ENCODE measurements at places on chromosomes 12 and 14.

DNA sequence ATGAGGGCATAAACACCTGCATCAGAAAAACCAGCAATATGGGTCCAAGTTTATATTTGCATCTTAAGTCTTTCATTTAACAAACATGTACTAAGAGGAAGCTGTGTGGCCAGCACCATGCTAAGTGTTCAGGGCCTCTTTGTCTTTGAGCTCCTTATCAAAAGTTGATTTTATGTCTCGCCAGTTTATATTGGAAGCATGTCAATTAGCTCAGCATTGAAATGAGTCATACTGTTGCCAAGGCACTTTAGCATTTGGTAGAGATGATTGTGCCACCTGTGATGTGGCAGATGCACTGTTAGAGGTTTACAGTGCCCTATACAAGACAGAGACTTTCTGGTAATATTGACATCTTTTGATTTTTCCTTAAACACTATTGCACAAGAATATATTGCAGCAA lies 68.5 kb downstream of the BHLHE41 start:
- no peak for DNase-seq

- DNase-seq, result no peak
Observed at GRCh38 chr14:51023964-51024363, 70.9 kb downstream of the TRIM9 start.

DNA sequence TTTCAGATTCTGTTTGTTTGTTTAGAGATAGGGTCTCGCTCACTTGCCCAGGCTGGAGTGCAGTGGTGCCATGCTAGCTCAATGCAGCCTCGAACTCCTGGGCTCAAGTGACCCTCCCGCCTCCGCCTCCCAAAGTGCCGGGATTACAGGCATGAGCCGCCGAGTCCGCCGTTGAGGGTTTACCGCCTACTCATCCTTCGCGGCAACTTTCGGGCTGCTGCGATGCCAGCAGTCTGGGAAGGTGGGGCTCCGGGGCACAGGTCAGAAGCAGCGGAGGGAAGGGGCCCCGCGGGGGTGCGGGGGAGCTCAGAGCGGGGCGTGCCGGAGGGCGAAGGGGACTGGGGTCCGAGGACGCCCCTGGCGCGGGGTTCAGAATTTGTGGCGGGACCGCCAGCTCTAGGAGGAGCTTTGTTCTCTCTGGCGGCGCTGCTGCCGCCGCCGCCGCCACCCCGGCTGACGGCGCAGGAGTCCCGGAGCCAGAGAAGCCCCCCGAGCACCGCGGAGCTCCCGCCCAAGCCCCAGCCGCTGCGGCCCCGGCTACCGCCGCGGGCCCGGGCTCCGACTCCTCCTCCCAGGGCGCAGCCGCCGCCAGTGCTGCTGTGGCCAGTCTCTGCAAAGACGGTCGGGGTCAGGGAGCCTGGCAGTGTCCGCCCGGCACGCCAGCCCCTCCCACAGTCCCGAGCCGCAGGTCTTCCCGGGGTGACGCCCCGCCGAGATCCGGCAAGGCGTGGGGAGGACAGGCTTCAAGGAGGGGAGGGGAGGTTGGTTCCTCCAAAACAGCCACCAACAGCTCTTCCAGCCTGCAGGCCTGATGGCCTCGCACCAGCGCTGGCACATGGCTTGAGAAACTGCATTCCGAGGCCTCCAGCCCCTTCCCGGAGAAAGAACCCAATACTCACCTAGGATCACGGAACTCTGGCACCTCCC lies 10.9 kb upstream of the KRT77 start:
- no peak for DNase-seq

- DNase-seq, result no peak
Observed at GRCh38 chr14:21003788-21004346, 4.8 kb downstream of the SLC39A2 start.

DNA sequence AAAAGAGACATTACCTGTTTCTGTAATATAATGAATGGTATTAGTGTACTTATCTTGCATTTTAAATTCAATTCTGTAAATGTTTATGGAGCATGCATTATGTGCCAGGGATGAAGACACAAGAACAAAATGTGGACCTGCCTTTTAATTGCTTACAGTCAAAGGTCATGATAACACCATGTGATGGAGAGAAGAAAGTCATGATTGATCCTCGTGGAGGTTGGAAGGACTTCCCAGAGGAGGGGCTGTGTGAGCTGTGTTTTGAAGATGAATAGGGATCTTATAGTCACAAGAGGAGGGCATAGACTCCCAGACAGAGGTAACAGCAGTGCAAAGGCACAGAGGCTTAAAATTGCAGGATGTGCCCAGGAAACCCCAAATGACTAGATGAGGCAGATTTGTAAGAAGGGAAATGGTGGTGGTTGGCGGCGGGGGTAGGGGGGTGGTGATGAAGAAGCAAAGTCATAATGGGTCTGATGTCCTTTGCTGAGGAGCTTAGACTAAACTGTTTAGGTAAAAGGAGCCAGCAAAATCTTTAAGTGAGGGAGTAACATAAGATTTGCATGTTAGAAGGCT lies 151.5 kb downstream of the PRKCH start:
- DNase-seq, result no peak

Data from NCI-H446 treated with DMSO at 0.1 percent for 48 hours (cell line).